ENCODE measurements at places on chromosomes 11 and 22. TPM values are rescaled to one million over a fixed set of nuclear protein-coding genes. Genes with fewer than 3 reads are reported as not detected.

FADS3 gene
- 9.8 TPM for polyA plus RNA-seq

ABCG4 gene
- polyA plus RNA-seq = 0.81 TPM

LRRC4C gene
- polyA plus RNA-seq = 0.04 TPM

IGSF9B gene
- polyA plus RNA-seq = 5.5 TPM

OTOG gene
- not detected for polyA plus RNA-seq

NAA40 gene
- polyA plus RNA-seq = 11.8 TPM

C11orf16 gene
- not detected for polyA plus RNA-seq

DEPDC7 gene
- polyA plus RNA-seq = 3.2 TPM

OR6A2 gene
- not detected for polyA plus RNA-seq

TRIM48 gene
- not detected for polyA plus RNA-seq

CHCHD10 gene
- polyA plus RNA-seq = 191 TPM

ARHGAP8 gene
- 11.2 TPM for polyA plus RNA-seq

C11orf42 gene
- polyA plus RNA-seq = not detected

POTEH gene
- not detected for polyA plus RNA-seq

GAS2L1 gene
- polyA plus RNA-seq = 25.2 TPM

TREH gene
- 0.54 TPM for polyA plus RNA-seq

ZW10 gene
- 2.6 TPM for polyA plus RNA-seq

RELT gene
- 3.9 TPM for polyA plus RNA-seq

NFAM1 gene
- polyA plus RNA-seq = 0.28 TPM

ALKBH8 gene
- 3.5 TPM for polyA plus RNA-seq

PTGDR2 gene
- 0.41 TPM for polyA plus RNA-seq

AP5B1 gene
- 10.9 TPM for polyA plus RNA-seq

MUC5AC gene
- polyA plus RNA-seq = 0.08 TPM

TYR gene
- not detected for polyA plus RNA-seq

DCUN1D5 gene
- 6.9 TPM for polyA plus RNA-seq

OR4C6 gene
- not detected for polyA plus RNA-seq

DEFB131B gene
- not detected for polyA plus RNA-seq

RAB36 gene
- 1.6 TPM for polyA plus RNA-seq

OR6T1 gene
- polyA plus RNA-seq = not detected

ADM gene
- polyA plus RNA-seq = 52.1 TPM

FOLR2 gene
- polyA plus RNA-seq = 1.1 TPM

PANX2 gene
- 2.6 TPM for polyA plus RNA-seq

GPR83 gene
- 0.06 TPM for polyA plus RNA-seq

KCNJ1 gene
- 0.10 TPM for polyA plus RNA-seq

SHISAL1 gene
- polyA plus RNA-seq = 0.08 TPM

DENND6B gene
- polyA plus RNA-seq = 2.4 TPM

FIBIN gene
- polyA plus RNA-seq = 1.6 TPM

C22orf15 gene
- not detected for polyA plus RNA-seq

EMSY gene
- 4.6 TPM for polyA plus RNA-seq

RAB3IL1 gene
- polyA plus RNA-seq = 1.4 TPM

TMEM132A gene
- 37.4 TPM for polyA plus RNA-seq

DNAJB7 gene
- not detected for polyA plus RNA-seq

NRXN2 gene
- polyA plus RNA-seq = 0.24 TPM

OR5P2 gene
- polyA plus RNA-seq = not detected

OR51G2 gene
- polyA plus RNA-seq = not detected

FCHSD2 gene
- polyA plus RNA-seq = 4.7 TPM

THRSP gene
- polyA plus RNA-seq = 0.06 TPM

ZNF74 gene
- polyA plus RNA-seq = 4.0 TPM

DBX1 gene
- not detected for polyA plus RNA-seq

SCARF2 gene
- 0.57 TPM for polyA plus RNA-seq

BAIAP2L2 gene
- 34.5 TPM for polyA plus RNA-seq

Measured in esophagus (tissue), 2 donors.